ENCODE measurements at places on chromosomes 7 and 10. TPM values are rescaled to one million over a fixed set of nuclear protein-coding genes. Genes with fewer than 3 reads are reported as not detected.

The GJC3 gene
- total RNA-seq = 0.61 TPM

The RET gene
- total RNA-seq = 0.64 TPM

The TNS3 gene
- total RNA-seq = 152 TPM

The C10orf53 gene
- not detected for total RNA-seq

The AMPH gene
- total RNA-seq = 16.4 TPM

The TWIST1 gene
- 7.1 TPM for total RNA-seq

The DYDC1 gene
- not detected for total RNA-seq

The FZD1 gene
- total RNA-seq = 5.3 TPM

The FLNC gene
- total RNA-seq = 16.2 TPM

The SCD gene
- total RNA-seq = 1,693 TPM

The FXYD4 gene
- not detected for total RNA-seq

The DGKI gene
- total RNA-seq = 10.1 TPM

The CXCL12 gene
- 347 TPM for total RNA-seq

The CDNF gene
- 1.4 TPM for total RNA-seq

The FAM25C gene
- total RNA-seq = not detected

The NUTM2A gene
- 1.1 TPM for total RNA-seq

The SNCG gene
- 265 TPM for total RNA-seq

The POM121C gene
- 46.5 TPM for total RNA-seq

The CYP3A7 gene
- not detected for total RNA-seq

The PKD2L1 gene
- 0.39 TPM for total RNA-seq

The NRP1 gene
- 249 TPM for total RNA-seq

The LRIT1 gene
- not detected for total RNA-seq

The UBE2D1 gene
- 18.7 TPM for total RNA-seq

The PPP1R17 gene
- total RNA-seq = not detected

The CALN1 gene
- not detected for total RNA-seq

The PSD gene
- not detected for total RNA-seq

The DENND2A gene
- total RNA-seq = 24.6 TPM

The PAPSS2 gene
- 125 TPM for total RNA-seq
